ENCODE measurements at places on chromosomes 12 and 14.

DNA sequence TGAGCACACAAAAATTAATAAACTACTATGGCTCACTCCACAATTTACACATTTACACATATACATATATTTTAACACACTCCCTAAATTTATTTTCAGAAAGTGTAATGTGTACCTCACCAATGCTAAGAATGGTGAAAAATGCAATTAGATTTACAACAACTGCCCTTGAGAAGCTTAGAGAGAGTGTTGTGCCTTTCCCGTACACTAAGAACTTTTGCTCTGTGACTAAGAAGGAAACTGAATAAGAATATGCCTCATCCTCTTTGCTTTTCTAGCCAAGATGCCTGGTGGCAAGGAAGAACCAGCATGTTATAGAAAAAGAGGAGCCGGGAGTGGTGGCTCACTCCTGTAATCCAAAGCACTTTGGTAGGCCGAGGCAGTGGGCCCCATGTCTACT lies 62.3 kb downstream of the SINHCAF start:
- DNase-seq = no peak

DNA sequence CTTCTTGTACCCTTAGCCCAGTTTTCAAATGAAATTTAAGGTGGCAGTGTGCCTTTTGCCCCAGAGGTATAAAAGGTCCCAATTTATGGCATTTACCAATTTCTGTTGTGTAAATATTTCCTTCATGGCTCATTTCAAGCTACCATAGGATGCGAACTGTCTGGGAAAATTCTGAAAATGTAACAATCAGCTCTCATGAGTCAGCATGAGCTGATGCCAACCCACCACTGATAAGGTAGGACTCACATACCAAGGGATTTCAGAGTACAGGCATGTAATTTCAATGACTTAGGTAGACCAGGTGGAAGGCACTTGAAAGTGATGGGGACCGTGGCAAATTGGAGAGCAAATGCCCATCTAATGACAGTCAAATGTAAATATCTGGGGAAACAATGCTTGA lies 169.5 kb downstream of the TTC8 start:
- DNase-seq = no peak

GRCh38 chr12:76820888-76821482 lies 57.1 kb downstream of the ZDHHC17 start:
- no peak for DNase-seq

DNA sequence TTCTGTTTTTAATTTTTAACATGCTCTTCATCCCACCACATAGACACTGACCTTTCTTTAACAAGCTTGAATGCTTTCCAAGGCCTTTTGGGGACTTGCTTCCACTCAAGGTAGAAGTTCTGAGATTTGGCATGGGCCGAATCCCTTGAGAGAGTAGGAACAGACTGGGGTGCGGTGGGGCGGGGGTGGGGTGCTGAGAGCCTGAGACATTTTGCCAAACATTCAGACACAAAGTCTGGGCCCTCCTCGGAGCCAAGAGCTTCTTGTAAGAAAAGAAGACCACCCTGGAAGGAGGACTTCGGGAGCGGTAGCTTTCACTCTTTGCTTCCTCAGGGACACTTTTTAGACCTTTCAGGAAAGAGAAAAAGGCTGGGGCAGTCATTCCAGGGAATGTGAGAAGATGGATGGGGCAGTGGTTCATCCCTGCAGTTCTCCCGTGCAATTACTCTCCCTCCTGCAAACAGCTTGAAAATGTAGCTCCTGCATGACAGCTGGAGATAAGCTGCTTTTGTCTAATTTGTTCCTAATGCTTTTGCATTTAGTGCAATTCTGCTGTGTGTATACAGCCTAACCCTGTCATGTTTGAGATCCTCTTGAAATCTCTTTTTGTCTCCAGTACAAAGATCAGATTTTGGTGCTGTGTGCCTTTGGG lies 16.3 kb upstream of the MYO1H start:
- no peak for DNase-seq

GRCh38 chr12:26680727-26681455 lies 152.1 kb downstream of the ITPR2 start:
- DNase-seq = no peak

Data from activated CD4-positive, alpha-beta T cell treated with anti-CD3 and anti-CD28 coated beads for 1 hour (primary cell).